ENCODE measurements at places on chromosomes 1 and 21.

- no peak for DNase-seq
These were observed 833.5 kb downstream of the ADGRL2 start for GRCh38 chr1:82634266-82634665.

- peak; percentile 83 for DNase-seq
These were observed 102.7 kb upstream of the C21orf91 start for GRCh38 chr21:17921579-17922530.

DNA sequence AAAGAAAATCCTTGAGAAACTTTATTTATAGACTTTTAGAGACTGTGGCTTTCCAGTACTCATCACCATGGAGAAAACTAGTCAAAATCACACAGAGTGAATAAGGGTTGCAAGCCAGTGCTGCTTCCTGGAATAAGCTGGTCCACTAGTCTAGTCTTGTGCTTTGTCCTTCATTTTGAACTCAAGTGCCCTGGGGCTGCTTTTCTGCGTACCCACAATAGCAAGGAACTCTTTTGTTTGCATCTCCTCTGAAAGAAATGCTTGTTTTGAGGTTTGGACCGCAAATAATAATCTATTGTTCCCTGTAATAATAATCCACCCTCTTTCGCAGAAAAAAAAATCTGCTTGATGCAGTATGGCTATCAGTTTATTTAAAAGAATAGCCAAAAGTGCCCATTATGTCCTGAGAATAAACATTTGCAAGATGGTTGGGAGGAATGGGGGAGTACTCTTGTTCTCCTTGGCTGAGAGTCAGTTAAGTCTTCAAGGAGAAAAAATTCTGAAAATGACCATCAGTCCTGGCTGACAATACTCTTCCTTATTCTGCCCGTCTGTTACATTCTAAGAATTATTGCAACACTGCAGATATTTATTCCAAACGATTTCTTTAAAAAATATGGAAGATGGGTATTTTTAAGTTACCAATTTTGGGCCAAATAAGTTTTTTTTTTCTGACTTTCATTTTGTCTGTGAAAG is 41.9 kb downstream of the MPZL1 start:
- no peak for DNase-seq

- DNase-seq, result no peak
These were observed 9.9 kb upstream of the TRABD2B start for GRCh38 chr1:48007047-48007446.

DNA sequence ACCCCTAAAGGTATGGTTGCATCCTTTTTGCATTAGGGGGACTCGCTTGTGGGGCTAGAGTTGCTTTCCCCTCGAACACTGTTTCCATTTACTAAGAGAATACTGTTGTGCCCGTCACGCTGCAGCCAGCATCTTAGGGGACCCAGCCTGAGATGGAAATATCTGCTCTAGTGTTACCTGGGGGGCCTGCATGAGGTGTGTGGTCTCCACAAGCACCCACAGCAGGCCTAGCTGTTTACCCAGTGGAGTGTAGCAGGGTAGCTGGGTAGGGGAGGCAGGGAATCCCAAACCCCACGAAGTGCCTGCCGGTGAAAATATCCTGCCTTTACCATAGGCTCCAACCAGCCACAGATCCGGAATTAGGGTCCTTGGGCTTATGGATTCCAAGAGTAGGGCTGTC is 303.6 kb downstream of the PTPRU start:
- peak; percentile 18 for DNase-seq

DNA sequence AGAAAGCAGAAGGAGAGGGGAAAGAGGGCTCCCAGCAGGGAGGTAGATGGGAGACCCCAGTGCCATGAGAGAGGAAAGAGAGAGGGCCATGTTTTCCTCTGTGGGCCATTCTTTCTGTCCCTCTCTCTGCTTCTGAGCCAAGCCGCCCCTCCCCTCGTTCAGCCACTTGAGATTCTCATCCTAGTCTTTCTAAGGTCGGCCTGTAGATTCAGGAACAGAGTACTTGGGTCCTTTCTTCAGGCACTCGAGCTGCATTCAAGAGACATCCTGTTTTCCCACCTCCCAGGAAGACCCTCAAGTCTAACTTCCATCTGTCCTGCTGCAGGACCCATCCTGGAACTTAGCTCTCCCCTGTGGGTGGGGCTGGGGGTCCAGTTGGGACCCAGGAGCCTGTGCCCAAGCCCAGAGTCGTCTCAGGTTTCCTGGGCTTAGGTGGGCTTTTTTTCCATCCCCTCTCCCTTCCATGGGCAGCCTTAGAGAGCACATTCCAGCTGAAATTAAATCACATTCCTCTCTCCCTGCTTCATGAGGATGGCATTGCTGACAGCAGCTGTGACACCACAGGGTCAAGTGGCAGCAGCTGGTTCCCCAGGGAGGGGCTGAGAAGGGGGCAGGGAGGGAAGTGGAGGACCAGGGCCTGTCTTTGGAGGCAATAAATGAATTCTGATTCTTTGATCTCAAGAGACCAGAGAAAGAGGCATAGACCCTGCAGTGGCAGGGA is 13.0 kb downstream of the NES start:
- DNase-seq, result no peak

- DNase-seq, result no peak
These were observed 7.3 kb upstream of the SAMD11 start for GRCh38 chr1:916173-917075.

GRCh38 chr1:36852586-36852985 is 181.7 kb downstream of the GRIK3 start:
- no peak for DNase-seq

GRCh38 chr21:34810786-34811185 is 142.0 kb downstream of the CLIC6 start:
- no peak for DNase-seq

DNA sequence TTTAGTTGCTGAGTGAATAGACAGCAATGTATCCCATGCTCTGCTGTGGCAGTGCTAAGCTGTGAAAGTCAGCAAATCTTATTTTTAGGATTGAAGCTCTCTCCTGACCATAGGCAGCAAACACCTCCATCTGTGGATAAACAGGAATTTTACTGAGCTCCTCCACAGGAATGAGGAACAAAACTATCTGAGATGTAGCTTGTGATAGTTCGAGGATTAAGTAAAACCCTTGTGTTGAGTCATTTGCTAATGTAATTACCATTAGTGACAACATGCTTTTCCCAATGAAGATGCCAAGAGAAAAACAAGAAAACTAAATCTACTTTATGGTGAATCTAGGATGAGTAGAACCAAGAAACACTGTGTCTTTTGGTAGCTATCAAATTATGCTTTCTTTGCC is 122.7 kb downstream of the CLEC20A start:
- no peak for DNase-seq

GRCh38 chr21:33939226-33939625 is 23.6 kb upstream of the ATP5PO start:
- no peak for DNase-seq

DNA sequence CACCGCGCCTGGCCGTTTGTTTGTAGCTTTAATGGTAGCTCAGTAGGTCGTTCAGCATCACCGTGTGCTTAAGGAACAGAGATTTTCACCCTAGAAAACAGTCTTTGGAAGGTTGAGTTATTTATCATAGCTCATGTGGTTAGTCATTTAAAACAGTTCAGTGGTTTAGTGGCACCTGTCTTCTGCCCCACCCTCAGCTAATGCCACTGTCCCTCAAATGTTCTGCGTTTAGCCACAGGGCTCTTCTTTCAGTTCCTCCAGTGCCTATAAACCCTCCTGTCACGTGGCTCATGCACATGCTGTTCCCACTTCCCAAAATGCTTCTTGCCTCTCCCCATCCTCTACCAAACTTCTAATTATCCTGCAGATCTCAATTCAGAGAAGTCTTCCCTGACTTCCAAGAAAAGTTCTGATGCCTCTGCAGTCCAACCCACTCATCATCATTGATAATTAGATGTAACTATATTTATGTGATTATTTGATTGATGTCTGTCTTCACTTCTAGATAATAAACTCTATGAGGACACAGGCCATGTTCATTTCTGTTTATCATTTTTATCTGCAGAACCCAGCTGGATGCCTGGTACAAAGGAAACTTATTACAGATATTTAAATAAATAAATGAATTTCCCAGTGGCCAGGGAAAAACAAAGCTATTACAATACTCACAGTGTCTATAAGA is 14.4 kb upstream of the DIPK1A start:
- no peak for DNase-seq

- DNase-seq, result no peak
These were observed 15.1 kb downstream of the MCL1 start for GRCh38 chr1:150564051-150564991.

DNA sequence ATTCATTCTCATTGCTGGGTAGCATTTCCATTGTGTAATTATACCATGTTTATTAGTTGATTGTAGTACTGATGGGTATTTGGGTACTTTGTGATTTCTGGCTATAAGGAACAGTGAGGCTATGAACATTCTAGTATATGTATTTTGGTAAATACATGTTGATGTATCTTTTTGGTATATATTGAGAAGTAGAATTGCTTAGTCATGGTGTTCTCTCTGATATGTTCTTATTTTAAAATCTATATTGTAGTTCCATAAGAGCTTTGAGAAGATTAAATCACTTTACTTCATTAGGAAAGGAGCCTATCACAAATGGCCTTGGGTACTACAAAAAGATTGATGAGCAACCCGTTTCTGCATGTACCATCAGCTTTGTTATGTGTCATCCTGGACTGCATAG is 13.4 kb downstream of the MIXL1 start:
- DNase-seq, result no peak

DNA sequence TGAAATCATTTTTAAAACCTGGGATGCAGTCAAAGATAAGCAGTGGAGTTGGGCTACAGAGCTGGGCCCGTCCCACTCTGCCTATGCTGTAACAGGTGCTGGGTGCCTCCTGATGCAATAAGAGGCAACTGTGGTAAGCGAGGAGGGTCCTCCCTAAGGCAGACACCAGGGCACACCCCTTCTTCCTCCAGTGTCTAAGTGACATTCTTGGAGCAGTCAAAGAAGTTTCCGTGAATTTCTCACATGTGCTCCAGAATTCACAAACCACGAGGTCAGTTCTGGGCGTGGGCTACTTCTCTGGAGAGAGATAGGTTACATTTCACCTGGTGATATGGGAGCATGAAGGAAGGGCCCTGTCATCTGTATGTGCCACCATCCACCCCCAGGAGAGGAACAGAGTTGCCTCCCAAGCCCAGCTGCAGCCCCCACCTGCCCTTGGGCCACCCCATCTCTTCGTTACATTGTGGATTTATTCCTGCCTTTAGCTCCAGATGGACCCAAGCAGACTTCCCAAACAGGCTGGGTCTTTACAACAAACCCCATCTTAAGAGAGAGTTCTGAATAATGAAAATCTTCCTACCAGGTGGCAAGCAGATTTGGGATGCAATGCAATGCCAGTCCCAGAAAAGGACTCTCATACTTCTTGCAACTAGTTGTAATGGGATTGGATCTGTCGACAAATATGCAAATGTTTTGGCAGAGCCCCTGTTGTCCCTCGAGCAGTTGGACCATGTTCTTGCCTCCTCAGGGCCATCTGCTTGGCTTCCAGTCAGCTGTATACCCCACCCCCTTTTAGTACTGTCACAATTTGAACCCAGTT is 82.5 kb upstream of the CNTN2 start:
- DNase-seq, result no peak

- peak; percentile 60 for DNase-seq
These were observed at the start of gene DEGS1 for GRCh38 chr1:224182866-224183590. Gene DEGS1 (plus strand): TSS chr1:224183240. CDS start chr1:224183337, 97 bp downstream.

GRCh38 chr1:210771131-210771530 is 362.8 kb downstream of the KCNH1 start:
- no peak for DNase-seq

GRCh38 chr1:175168782-175169181 is 23.8 kb downstream of the KIAA0040 start:
- no peak for DNase-seq

DNA sequence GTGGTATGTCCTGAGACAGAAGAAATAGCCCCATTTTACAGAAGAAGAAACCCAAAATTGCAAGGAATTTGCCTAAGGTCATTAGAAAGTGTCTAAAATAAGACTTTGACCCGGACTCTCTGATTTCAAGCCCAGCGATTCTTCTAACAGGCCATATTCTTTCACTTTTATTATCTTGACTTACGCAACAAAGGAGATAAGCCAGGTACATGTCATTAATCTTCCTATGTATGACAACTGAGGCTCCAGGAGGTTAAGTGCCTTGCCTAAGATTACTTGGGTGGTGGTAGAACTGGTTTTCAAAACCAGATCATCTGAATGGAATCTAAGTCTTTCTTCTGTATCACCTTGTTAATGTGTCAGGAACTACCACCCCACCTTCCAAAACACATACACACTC is 124.3 kb downstream of the PBX1 start:
- DNase-seq, result no peak

DNA sequence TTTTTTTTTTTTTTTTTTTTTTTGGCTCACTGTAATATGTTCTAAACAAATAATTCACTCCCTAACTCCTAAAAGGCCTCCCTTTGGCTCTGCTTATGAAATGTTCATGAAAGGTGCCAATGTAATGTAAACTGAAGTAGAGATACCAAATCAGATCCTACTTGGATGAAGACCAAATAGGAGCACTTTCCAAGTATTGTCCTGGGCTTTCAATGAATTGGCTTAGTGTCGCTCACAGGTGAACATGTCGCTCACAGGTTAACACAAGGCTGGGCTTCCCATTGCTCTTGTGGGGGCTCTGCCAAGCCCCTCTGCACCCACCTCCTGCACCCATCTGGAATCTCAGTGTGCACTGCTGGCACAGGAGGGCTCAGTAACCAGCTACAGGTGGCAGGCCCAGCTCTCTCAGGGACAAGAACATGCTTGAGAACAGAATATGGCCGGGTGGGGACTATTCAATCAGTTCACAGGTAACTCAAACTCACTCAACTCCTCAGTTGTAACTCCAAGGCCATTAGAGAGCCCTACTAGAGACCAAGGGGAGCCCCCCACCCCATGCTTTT is 10.6 kb upstream of the CD58 start:
- no peak for DNase-seq

- no peak for DNase-seq
These were observed 4.5 kb upstream of the CRABP2 start for GRCh38 chr1:156709757-156710489.

DNA sequence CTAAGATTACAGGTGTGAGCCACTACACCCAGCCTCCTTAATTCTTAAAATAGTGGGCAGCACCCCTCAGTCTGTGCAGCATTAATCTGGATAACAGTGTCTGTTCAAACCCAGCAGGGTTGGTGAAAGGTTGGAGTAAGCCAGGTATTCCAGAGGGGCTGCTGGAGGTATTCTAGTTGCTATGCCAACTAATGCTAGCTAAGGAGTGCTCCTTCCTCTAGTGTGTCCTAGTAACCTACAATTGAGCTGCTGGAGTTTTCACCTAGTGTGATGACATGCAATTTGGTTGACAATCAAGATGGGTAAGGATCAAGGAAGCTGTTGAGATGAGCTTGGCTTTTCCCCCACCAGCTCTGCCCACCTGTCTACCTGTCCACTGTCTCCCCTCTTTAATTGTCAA is 100.2 kb upstream of the IPO9 start:
- DNase-seq, result no peak

- no peak for DNase-seq
These were observed 84.6 kb downstream of the SELENOF start for GRCh38 chr1:86829321-86829720.

- DNase-seq, result no peak
These were observed 136.0 kb upstream of the CYYR1 start for GRCh38 chr21:26709090-26709489.

All from RWPE2 (cell line).